ENCODE measurements at places on chromosomes 12 and 14.

DNA sequence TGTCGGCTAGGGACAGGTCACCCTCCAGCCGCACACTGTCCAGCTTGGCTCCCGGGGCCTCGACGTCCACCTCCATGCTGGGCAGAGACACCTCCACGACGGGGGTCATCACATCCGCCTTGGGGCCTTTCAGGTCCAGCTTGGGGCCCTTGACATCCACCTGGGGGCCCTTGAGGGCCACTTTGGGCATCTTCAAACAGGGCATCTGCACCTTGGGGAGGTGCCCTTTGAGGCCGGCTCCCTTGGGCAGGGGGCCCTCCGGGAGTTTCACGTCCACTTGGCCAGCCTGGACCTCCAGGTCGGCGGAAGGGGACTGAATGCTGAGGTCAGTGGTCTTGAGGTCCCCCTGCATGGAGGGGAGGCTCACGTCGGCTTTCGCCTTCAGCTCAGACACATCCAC is 17.9 kb downstream of the PLD4 start:
- no peak for DNase-seq

DNA sequence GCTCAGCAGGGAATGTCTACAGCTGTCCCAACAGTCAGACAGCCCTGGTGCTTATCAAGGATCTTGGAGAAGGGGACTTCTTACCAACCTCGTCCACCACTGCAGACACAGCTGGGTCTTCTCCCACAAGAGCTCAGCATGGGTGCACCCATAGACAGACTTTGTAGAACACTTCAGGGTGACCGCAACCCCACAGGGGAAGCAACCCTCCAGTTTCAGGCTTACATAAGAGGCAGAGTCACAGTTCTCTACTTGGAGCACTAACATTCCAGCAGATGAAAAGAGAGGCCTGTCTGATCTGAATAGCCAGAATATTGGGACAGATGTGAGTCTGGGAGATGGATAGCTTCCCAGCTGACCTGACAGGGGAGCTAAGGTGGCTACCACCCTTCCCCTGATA is 3.5 kb upstream of the CLEC1A start:
- DNase-seq, result no peak

DNA sequence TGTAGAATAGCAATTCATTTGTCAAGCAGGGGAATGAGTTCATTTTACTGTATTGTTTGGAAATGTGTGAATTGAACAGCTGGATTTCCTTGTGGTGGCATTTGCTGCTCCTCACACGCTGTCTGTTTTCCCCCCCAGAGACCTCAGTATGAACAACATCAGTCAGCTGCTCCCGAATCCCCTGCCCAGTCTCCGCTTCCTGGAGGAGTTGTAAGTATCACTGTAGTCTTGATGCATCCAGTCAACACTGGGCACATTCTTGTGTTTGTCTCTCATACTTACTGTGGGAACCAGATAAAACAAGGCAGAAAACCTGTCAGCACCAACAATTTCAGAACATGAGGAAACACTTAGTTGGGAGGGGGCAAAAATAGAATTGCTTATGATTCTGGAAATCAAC is 64.9 kb downstream of the LGR5 start:
- no peak for DNase-seq

DNA sequence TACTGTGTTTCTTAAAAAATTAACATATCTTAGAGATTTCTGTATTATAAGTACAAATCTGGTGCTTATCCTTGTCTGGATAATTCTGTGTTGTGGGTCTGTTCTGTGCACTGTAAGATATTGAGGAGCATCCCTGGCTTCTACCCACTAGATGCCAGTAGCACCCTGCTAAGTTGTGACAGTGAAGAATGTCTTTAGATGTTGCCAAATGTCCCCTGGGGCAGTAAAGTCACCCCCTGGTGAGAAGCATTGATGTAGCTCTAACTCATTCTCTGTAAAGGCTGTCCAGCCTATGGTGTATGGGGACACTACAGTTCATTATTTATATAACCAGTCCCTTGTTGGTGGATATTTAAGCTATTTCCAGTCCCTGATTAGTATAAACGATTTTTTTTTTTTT is 31.4 kb downstream of the MAP1LC3B2 start:
- DNase-seq, result no peak

DNA sequence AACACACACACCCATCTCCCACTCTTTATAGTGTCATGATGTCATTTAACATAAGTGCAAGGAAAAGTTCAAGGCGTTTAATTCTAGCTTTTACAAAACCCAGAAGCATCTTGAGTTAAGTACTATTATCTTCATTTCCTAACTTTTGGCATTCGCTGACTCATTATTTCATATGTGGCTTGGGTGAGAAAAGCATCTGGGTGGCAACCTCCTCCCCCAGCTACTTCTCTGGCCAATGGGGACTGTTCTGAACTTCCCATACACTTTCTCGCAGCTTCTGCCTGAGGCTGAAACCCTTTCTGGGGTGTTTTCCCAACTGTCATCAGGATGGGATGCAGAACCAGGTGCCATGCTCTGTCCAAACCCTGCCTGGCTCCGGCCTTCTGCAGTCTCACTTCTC is 2.8 kb upstream of the MARK3 start:
- DNase-seq, result no peak

GRCh38 chr12:67709367-67709954 is 60.9 kb downstream of the DYRK2 start:
- DNase-seq, result no peak

DNA sequence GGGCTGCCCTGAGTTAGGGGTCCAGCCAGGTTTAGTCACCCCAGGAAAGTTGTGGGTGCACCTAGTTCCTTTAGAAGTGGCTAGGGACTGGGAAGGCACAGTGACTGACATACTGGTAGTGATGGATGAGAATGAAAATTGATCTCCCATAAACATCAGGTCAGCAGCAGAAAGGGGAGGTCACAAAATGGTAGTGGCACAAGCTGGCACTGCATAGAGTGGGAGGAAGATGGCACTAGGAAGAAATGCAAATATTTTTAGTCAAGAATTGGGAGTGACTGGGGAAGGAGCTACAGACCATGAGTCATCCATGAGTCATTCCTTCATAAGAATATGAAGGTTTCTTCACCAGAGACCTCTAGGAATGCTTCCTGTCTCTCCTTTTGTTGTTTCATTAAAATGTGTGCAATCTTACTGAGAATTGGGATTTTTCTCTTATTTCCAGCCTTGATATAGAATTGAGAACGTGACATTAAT is 198.3 kb upstream of the AMIGO2 start:
- no peak for DNase-seq

- no peak for DNase-seq
These were observed 22.4 kb downstream of the ARG2 start for GRCh38 chr14:67641902-67642749.

DNA sequence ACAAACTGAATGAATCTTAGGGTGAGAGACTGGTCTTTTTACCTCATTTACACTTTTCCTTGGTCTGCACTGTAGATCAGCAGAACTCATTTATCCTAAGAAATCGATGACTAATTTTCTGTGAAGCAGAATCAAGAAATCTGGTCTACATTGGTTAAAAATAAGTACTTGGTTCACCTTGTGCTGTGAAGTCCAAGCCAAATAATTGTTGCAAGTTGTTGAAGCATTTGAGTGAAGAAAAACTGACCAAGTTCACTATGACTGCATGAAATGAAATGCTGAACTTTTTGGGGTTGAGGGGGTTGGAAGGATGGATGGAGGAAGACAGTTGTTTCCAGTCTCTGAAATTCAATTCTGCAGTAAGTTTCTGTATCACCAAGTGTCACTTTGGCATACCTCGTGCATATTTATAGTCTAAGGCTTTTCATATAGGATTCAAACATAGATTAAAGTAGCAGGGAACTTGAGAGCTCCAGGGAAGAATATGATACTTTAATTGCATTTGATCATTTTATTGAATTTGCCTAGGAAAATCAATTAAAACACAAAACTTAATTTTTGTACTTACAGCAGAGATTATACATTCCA is 75.0 kb downstream of the FAR2 start:
- DNase-seq, result no peak

DNA sequence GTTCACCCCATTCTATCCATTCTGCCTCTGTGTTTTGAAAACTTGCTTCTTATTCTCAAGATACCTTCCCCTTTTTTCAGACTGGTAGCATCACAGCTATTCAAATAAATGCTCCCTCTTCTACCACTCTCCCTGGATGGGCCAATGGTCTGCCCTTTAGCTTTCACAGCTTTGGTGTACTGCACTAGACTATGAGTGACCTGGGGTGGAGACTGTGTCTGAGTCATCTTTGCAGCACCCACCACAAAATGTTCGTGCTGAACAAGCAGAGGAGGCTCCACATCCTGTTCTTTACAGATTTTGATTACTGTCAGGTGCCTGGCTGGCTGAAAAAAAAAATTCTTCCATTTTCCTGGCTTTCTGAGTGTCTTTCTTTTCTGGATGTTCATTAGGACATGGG is 1104.1 kb upstream of the TMEM132C start:
- DNase-seq, result no peak

DNA sequence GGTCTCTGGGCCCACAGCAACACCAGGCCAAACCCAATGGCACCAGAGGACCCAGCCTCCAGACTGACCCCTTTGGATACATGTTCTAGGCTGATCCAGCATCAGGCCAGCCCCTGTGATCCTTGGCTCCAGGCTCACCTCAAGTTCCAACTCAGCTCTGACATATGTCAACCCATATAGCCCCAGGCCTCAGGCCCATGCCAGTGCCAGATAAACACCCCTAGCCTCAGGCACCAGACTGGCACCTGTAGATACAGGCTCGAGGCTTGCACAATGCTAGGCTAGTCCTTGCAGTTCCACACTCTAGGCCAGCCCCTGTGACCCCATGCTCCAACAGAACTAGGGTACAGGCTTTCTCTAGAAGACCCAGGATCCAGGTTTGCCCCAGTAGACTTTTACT is 287.5 kb downstream of the KCNC2 start:
- no peak for DNase-seq

GRCh38 chr12:9707356-9707755 is 25.5 kb downstream of the CLECL1 start:
- no peak for DNase-seq

- DNase-seq, result no peak
These were observed 941.9 kb downstream of the NRXN3 start for GRCh38 chr14:79111987-79112501.

- no peak for DNase-seq
These were observed 47.2 kb downstream of the SMUG1 start for GRCh38 chr12:54141431-54142113.

DNA sequence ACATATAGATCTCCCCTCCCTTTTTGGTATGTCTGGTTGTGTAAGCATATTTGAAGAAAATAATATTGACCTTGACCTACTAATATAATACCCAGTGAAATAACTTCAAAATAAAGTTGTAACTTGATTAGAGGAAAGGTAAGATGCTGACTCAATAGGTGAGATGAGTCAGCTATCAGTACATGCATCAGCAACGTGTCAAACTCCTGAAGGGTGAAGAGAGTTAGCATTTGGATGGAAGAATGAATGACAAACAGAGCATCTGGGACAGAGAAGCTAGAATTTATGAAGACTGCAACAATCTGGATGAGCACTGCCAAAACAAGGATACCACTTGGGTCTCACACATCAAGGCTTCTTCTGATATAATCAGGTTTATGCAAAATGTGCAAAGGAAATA is 74.9 kb downstream of the PPP2R5E start:
- DNase-seq, result no peak

- no peak for DNase-seq
These were observed 58.5 kb upstream of the PLXNC1 start for GRCh38 chr12:94089891-94090290.

DNA sequence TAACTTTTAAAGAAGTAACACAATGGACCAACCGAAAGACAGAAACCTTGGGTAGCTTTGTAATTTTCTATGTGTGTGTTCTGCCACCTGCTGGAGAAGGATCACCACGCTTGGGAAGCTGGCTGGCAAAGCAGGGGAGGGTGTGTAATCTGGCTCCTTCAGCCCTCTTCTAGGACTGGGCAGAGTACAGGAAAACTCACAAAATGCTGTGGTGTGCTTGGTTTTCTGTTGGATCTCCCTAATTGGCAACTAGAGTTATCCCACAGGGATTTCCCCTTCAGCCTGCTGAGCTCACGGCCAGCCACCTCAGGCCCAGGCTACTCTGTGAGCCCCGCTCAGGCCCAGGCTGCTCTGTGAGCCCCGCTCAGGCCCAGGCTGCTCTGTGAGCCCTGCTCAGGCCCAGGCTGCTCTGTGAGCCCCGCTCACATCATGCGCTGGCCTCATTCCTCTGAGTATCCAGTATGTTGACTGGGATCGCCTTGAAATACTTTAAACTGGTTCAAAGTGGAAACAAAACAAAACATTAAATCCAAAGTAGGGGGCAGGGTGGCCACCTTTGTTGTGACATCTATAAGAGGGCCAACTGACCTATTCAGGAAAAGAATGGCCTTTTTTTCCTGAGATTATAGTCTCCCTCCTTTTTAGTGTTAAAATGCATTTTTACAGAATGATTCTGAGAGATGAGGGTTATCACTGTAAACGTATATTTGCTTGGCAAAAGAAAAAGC is 52.0 kb upstream of the RNU6-8 start:
- DNase-seq, result peak; percentile 56

DNA sequence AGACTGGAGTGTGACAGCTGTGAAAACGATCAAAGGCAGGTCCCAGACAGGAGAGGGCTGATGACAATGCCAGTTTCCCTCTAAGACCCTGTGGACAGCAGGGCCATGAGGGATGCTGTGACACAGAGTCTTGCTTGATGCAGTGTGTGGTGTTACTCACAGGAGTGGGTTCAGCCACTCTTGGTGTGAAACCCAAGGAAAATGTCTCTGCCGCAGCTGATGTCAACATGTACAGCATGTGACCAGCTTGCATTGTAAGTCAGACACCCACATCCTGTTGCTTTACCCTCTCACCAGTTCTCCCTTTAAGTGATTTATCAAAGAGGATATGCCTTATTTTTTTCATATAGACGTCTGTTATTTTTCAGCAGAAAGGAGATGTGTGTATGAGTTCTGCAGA is 268.6 kb downstream of the BTG1 start:
- DNase-seq, result peak; percentile 94

DNA sequence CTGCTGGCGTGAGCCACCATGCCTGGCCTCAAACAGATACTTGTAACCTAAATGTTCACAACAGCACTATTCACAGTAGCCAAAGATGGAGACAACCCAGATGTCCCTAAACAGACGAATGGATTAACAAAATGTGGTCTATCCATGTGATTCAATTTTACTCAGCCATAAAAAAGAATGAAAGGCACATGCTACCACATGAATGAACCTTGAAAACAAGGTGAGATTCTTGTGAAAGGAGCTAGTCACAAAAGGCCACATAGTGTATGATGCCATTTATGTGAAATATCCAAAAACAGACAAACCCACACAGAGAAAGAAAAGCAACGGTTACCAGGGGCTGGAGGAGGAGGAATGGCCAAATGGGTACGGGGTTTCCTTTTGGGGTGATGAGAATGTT is 19.6 kb upstream of the P2RX7 start:
- DNase-seq, result no peak

DNA sequence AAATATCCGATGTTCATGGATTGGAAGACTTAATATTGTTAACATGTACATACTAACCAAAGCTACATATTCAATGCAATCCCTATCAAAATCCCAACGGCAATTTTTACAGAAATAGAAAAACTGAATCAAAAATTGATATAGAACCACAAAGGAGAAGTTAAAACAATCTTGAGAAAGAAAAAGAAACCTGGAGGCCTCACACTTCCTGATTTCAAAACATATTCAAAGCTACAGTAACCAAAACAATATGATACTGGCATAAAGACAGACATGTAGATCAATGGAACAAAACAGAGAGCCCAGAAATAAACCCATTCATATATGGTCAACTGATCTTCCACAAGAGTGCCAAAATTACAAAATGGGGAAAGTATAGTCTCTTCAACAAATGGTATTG is 5.4 kb upstream of the PELI2 start:
- no peak for DNase-seq

Measured in CD4-positive, alpha-beta memory T cell (primary cell).